ENCODE measurements at places on chromosomes 7 and 10.

DNA sequence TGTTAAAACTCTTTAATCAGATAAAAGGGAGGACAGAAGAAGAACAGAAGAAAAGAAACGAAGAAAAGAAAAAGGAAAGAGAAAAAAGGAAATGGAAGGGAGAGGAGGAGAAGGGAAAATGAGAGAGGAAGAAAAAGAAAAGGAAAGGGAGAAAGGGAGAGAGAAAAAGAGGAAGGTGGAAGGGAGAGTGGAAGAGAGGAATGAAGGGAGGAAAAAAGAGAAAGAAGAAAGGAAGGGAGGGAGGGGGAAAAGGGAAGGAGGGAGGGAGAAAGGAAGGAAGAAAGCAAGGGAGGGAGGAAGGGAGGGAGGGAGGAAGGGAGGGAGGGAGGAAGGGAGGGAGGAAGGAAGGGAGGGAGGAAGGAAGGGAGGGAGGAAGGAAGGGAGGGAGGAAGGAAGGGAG, 305.7 kb downstream of the CALN1 start:
- no peak for DNase-seq

DNA sequence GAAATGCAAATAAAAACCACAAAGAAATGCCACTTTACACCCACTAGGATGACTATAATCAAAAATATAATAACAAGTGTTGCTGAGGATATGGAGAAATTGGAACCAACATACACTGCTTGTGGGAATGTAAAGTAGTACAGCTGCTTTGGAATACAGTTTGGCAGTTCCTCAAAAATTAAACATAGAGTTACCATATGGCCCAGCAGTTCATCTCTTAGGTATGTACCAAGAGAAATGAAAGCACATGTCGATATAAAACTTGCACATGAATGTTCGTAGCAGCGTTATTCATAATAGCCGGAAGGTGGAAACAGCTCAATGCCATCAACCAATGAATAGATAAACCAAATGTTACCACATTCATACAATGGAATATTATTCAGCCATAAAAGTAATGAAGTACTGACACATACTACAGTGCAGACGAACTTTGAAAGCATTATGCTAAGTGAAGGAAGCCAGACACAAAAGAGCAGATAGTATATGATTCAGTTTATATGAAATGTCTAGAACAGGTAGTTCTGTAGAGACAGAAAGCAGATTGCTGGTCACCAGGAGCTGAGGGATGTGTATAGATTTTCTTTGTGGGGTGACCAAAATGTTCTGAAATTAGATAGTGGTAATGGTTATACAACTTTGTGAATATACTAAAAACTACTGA, 12.4 kb downstream of the BCAP29 start:
- peak; percentile 63 for DNase-seq

- DNase-seq: no peak
These were observed 15.9 kb downstream of the GPRIN2 start for GRCh38 chr10:46540412-46541016.

DNA sequence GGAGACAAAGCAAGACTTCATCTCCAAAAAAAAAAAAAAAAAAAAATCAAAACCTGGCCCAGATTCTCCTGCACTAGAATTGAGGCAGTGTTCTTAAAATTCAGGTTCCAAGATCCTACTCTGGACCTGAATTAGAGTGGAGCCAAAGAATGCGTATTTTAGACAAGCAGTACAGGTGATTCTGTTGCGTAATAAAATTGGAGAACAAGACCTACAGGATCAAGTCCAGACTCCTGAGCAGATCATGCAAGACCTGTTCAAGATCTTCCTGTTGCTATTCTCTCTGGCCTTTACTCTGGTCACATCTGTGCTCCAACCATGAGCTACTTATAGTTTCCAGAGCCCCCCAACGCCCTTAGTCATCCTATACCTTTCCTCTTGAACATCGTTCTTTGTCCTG, 51.5 kb upstream of the RSBN1L start:
- DNase-seq: no peak

DNA sequence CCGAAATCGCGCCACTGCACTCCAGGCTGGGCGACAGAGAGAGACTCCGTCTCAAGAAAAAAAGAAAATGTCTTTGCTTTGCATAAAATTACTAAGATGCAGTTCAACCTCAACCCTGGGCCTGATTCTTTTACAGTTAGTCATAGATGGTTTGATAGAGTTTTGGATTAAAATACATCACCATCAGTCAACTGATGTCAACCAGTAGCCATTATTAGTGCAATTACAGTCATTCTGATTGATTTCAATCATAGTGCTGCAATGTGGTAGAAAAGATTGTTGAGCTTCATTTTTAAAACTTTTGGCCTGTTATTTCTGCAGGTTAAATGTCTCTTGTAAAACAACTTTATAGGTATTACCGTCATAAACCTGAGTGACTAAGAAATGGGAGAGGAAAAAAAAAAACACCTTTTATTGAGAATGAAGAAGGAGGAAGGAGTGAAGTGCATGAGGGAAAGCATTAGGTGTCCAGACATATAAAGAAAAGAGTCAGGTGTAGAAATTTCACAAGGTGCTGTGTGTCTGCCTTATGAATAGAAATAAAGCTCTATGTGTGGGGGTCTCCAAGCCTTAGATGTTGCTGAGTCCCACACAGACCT, 150.6 kb downstream of the TRIL start:
- no peak for DNase-seq

GRCh38 chr10:13091801-13092200, 8.2 kb upstream of the OPTN start:
- DNase-seq: no peak

GRCh38 chr10:22644222-22644621, 70.2 kb downstream of the PIP4K2A start:
- no peak for DNase-seq

GRCh38 chr7:11120068-11120664, 146.5 kb downstream of the PHF14 start:
- no peak for DNase-seq

DNA sequence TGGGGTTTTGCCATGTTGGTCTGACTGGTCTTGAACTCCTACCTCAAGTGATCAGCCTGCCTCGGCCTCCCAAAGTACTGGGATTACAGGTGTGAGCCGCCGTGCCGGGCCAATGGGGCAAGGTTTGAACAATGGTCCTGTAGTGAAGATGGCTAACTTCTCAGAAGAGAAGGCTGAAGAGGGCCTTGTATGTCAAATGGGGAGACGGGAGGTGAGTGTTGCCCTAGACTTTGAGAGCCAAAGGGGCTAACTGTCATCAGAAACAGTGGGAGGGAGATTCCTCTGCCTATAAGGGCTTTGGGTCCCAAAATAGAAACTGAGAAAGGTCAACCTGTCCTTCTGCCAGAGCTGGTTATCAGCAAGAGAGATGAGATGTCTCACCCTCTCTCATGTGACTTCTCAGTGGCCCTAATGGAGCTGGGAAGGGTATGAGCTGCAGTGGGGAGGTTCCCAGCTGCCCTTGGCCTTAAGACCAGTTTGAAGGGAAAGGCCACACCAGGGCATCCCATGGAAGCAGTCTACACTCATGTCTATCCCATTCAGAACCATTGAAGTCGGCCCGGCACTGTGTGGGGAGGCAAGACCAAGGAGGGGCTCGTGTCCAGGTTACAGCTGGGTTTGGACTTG, 1.3 kb upstream of the SAMD8 start:
- no peak for DNase-seq

DNA sequence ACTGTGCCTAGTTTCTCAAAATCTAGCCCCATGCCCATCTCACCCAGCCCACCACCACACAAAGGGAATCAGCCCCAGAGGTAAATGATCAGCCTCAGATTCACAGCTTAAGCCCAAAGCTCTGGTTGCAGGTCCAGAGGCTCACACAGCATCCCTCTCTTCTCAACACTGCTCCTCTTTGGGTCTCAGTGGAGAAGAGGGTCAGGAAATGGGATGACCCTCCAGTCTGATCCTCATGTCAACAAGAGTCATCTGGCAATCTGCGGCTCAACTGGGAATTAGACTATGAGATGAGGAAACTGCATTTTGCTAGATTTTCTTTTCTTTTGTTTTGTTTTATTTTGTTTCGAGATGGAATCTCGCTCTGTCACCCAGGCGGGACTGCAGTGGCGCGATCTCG, 126.2 kb upstream of the PDLIM1 start:
- no peak for DNase-seq

DNA sequence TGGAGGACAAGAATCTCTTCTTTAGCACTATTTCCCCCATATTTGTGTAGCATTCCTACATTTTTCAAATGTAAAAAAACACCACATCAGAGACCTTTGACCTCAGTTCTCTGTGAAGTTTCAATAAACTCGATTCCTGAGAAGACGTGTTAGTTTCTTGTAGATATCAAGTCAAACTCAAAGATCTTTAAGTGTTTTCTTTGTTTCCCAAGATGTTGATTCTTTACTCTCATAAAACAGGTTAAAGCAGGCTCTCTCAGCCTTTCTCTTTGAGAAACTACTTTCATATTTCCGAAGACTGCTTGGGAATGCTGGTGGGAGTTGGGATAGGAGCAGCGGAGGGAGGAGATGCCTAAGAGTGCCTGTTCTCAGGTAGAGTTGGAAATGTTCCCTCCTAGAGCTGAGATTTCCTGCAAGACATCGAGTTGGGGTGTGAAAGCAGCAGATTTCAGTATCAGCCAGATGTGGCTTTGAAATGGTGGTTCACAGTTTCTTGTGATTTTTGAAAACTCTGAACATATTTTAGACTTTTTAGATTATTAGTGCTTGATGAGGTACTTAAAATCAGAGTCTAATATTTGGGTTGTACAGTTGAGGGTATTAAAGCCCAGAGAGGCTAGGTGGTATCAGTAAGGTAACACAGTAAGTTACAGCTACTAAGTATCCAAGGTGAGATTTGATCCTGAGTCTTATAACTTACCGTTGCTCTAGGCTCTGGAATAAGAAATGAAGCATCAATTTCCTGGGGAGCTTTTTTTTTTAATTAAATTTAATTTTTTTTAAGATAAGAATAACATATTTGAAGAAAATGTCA, 13.9 kb downstream of the ADK start:
- no peak for DNase-seq

- no peak for DNase-seq
These were observed 28.4 kb downstream of the ITGB1 start for GRCh38 chr10:32929634-32930033.

GRCh38 chr7:179209-179681, 13.1 kb upstream of the FAM20C start:
- DNase-seq: no peak

DNA sequence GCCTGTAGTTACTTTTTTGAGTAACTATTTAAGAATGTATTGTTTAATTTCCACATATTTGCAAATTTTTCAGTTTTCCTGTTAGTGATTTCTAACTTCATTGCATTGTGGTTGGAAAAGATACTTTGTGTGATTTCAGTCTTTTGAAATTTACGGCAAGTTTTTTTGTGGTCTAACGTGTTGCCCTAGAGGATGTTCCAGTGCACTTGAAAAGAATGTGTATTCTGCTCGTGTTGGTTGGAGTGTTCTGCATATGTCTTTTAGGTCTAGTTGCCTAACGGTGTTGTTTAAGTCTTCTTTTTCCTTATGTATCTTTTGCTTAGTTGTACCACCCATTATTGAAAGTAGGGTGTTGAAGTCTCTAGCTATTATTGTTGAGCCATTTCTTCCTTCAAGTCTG, 59.7 kb downstream of the LCOR start:
- no peak for DNase-seq

DNA sequence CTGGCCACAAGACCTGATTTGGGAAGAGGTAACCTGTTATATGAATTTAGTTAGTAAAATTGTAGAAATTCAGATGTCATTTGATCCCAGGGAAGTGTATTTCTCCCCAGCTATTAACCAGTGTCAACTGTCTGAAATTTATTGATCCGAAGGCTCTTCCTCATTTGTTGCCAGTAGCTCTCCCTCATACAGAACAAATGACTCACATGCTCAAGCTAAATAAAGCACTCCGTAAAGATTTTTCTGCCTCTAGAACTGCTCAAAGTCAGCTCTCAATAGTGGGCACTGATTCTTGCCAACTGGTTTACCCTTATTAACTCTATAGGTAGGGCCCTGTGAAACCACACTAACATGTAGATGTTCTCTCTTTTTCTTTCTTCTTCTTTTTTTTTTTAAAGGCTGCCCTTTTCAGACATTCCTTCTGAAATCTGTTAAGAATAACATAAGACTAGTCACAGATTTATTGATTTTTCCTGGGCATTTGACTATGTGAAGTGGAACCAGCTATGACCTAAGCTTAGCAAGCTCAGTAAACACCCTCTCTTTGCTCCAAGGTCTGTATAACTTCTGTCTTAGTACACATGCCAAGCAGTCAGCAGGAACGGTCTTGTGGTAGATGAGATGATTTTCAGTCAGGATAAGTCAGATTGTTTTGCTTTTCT, 21.8 kb downstream of the RPA3 start:
- DNase-seq: no peak

DNA sequence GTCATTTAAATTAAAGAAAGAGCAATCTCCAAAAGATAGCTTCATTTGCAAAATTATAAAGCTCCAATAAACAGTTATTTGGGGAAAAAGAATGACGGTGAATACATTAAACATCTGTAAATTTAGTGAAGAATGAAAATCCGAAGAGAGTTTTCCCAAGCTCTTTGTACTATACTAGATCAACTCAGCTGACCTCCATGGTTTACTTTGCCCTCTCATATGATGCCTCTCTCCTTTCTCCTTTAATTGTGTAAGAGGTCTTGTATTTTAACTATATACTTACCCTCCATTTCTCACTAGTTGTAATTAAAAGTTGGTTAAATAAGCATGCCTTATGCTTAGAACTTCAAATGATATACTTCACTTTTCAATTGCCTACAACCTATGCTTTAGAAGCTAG, 125.8 kb downstream of the CACNA2D1 start:
- DNase-seq: no peak

- DNase-seq: no peak
These were observed 121.2 kb downstream of the RTKN2 start for GRCh38 chr10:62147425-62147824.

DNA sequence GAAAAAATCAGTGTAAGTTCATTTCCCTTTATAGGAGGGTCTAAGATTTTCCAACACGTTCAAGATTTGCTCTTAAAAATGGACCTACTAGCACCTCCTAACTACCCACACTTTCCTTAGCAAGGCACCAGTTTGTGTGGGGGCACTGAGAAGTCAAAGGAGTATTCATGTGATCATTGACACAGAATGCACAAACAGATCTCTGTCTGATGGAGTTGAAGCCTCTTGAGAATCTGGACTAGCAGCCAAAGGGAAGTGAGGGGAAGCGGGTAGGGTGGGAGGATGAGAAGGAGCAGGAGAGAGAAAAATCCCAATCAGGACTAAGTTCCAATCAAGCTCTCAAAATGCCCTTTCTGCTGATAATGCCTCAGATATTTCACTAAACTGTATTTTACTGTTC, 4.1 kb downstream of the MMS19 start:
- DNase-seq: no peak

GRCh38 chr10:50540069-50540825, 83.5 kb downstream of the SGMS1 start:
- no peak for DNase-seq

All from skeletal muscle cell (primary cell).